ENCODE measurements at places on chromosomes 2 and 18. TPM values are rescaled to one million over a fixed set of nuclear protein-coding genes. Genes with fewer than 3 reads are reported as not detected.

DNA sequence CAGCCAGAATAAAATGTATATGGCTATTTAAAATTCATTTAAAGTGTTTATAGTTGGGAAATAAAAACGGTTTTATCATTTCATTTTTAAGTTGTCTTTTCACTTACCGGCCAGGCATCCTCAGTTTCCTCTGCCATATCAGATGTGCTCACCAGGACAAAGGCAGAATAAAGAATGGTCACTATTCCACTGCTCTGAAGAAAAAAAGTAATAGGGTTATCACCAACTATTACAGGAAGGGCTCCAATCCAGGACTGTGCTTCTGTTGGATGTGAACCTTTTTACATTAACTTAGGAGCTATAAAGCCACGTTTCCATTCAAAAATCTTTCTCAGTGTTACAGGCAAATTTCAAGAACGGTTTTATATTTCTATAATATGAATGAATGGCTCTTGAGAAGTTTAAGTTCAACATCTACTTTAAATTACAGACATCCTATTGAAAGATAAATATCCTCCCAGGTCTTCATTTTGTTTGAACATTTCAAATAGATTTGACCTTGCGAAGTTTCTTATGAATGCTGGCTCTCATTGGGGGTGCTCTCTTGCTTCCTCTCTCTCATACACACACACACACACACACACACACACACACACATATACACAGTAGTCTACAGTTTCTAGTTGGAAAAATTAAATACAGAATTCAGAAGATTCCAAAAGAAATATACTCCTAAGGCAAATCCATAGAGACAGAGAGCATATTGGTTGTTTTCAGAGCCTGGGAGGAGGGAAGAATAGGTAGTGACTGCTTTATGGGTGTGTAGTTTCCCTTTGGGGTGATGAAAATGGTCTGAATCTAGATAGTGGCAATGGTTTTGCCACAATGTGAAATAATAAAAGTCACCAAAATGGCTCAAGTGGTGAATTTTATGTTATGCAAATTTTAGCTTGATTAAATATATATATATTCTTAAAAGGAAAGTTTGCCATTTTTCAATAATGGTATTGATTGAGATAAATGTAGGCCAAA, 2.9 kb upstream of the SLC40A1 start:
- DNase-seq, result no peak

Gene RNF144A
- 65.3 TPM for total RNA-seq

DNA sequence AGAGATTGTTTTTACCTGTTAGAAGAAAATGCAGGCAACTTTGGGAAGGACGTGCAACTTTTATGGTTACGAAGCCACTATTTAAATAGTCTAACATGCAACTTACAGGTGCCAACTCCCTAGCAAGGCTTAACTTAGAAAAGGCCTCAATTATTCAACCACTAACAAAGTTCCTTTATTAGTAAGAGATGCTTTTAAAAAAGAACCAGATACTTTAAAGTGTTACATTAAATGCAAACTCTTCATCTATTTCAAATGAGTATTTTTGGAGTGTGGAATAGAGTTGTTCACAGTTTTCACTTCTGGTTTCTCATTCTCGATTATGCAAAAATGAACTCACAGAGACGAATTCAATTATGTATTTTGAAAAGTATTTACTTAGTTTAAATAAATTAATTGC, 51.7 kb downstream of the PELI1 start:
- no peak for DNase-seq

DNA sequence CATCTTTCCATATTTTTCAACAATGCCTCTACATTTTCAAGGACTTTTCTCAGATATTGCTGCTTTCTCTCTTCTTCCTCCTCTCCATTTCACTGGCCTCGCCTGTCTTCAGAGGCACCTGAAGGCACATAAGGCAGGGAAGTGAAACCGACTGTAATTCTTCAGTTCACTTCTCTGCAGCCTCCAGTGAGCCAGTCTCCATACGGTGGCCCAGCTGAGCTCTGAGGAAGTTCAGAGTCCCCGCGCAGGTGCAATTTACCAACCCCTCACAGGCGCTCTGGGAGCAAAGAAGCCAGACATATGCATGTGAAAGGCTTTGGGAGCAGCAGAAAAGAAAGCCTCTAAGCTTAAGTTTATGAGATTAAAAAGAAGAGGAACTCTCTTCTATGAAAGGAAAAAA, 12.4 kb downstream of the KLHL14 start:
- no peak for DNase-seq

Gene SLC23A3
- total RNA-seq, result 1.3 TPM

DNA sequence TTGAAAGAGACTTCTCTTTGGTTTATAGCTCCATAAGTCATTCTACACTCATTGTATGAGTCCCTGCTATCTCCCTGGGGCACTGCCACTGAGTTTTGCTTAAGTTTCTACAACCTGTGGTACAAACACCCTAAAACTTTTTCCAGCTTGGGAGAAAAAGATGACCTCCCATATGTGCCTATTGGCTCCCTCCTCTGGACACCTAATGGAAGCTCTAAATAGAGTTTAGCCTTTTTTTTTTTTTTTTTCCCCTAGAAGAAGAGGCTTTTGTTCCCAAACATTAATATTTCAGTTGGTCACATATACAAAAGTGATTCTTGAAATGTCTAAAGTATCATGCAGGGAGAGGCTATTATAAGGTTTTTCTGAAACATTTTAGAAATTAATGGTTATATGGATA, 547.2 kb upstream of the TMEFF2 start:
- no peak for DNase-seq

DNA sequence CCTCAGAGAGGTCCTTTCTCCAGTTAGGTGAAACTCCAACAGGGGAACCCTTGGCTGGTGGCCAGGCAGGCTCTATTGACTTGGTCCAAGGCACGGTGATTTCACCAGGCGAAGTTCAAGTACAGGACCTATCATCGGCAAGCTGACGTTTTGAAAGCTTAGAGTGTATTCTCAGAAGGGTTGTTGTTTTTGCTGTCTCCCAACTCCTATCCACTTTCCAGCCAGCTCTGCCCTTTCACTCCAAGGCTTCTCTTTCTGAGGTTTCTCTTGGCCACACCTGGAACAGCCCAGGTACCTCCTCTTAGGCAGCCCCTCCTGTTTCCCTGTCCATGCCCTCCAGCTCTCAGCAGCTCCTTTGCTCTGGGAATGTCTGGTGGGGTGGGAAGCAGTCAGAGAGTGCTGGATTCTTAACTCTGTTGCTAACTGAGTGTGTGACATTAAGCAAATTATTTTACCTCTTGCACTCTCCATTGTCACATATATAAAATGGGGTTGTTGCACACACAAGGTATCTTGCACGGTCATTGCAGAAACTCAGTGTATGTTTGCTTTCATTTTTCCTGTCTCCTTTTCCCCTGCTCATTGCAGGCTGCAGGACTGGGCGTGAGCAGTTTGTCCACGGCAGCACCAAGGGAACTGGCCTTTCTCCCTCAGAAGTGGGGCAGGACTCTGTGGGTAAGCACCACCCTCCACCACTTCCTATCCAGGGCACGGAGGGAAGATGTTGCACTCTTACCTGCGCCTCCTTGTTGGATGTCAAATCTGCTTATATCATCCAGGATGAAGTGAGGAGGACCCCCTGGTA, 30.2 kb downstream of the CAPN13 start:
- no peak for DNase-seq

Gene PCARE
- total RNA-seq, result not detected

Gene OR6B3
- total RNA-seq, result not detected

- DNase-seq, result no peak
These were observed 377.5 kb downstream of the OSR1 start for GRCh38 chr2:18980786-18981430.

Data from glomerular endothelial cell (primary cell).